Cardiac septum (tissue), 1 donor: ENCODE measurements at places on chromosomes 5 and 9. TPM values are rescaled to one million over a fixed set of nuclear protein-coding genes. Genes with fewer than 3 reads are reported as not detected.

The MARCOL gene
- total RNA-seq = not detected

The ZFP37 gene
- 2.0 TPM for total RNA-seq

The DBH gene
- total RNA-seq = not detected

The SOX30 gene
- 0.13 TPM for total RNA-seq

The HTR1A gene
- not detected for total RNA-seq

The MYOT gene
- 38.9 TPM for total RNA-seq

The GRIA1 gene
- 0.30 TPM for total RNA-seq

The C9orf50 gene
- total RNA-seq = 0.22 TPM

The IFNA2 gene
- not detected for total RNA-seq

The PRUNE2 gene
- 19.9 TPM for total RNA-seq

The PCDHGB6 gene
- 11.9 TPM for total RNA-seq

The GARIN3 gene
- total RNA-seq = not detected

The PHF19 gene
- total RNA-seq = 15.3 TPM

The DDX4 gene
- not detected for total RNA-seq

The LCP2 gene
- 6.2 TPM for total RNA-seq

The AIF1L gene
- total RNA-seq = 11.0 TPM

The COL23A1 gene
- total RNA-seq = 16.5 TPM

The GPX8 gene
- total RNA-seq = 7.4 TPM

The NR4A3 gene
- total RNA-seq = 22.4 TPM

The SHC3 gene
- 0.16 TPM for total RNA-seq

The SLC34A1 gene
- not detected for total RNA-seq

The PDE4D gene
- 29.3 TPM for total RNA-seq

The DMRTA1 gene
- 0.38 TPM for total RNA-seq

The FOXD4L6 gene
- total RNA-seq = not detected

The PCDHGA7 gene
- 11.8 TPM for total RNA-seq

The AGPAT2 gene
- total RNA-seq = 48.4 TPM

The PRDM9 gene
- total RNA-seq = not detected

The PTPN3 gene
- 17.4 TPM for total RNA-seq

The FAT2 gene
- 0.05 TPM for total RNA-seq

The CACNA1B gene
- 0.70 TPM for total RNA-seq

The LECT2 gene
- total RNA-seq = not detected

The PTGES gene
- total RNA-seq = 1.1 TPM

The PCDHB6 gene
- total RNA-seq = 0.57 TPM

The BHMT2 gene
- total RNA-seq = 5.6 TPM

The EGFLAM gene
- total RNA-seq = 6.3 TPM

The KCTD16 gene
- total RNA-seq = 0.08 TPM

The RAB14 gene
- 49.9 TPM for total RNA-seq

The SLC34A3 gene
- not detected for total RNA-seq
